ENCODE measurements at places on chromosomes 1 and 21.

GRCh38 chr1:200258447-200259375, 151.1 kb downstream of the ZNF281 start:
- DNase-seq, result peak; percentile 33

GRCh38 chr21:20883408-20883800, 114.8 kb upstream of the NCAM2 start:
- DNase-seq, result peak; percentile 8

- no peak for DNase-seq
Measured at GRCh38 chr1:59986516-59987310, 60.1 kb upstream of the CYP2J2 start.

GRCh38 chr1:210477328-210477924, 148.7 kb downstream of the HHAT start:
- peak; percentile 4 for DNase-seq

- no peak for DNase-seq
Measured at GRCh38 chr1:201753492-201753891, 75.5 kb upstream of the IPO9 start.

DNA sequence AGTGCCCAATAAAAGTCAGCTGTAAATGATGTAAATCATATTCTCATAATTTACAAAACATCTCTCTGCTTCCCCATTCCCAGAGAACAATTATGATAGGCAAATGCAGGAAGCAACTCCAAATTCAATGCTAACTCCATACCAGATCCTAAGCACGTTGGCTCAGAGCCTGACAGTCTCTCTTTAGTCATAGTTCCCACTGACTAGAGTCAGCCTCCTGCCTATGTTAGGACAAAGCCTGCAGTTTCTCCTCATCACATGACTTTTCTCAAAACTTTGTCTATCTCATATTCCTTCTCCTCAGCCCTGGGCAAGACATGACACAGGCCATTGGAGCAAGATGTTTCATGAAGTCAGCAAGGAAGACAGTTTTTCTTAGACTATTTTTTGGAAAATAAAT, 101.5 kb upstream of the COL24A1 start:
- peak; percentile 19 for DNase-seq

DNA sequence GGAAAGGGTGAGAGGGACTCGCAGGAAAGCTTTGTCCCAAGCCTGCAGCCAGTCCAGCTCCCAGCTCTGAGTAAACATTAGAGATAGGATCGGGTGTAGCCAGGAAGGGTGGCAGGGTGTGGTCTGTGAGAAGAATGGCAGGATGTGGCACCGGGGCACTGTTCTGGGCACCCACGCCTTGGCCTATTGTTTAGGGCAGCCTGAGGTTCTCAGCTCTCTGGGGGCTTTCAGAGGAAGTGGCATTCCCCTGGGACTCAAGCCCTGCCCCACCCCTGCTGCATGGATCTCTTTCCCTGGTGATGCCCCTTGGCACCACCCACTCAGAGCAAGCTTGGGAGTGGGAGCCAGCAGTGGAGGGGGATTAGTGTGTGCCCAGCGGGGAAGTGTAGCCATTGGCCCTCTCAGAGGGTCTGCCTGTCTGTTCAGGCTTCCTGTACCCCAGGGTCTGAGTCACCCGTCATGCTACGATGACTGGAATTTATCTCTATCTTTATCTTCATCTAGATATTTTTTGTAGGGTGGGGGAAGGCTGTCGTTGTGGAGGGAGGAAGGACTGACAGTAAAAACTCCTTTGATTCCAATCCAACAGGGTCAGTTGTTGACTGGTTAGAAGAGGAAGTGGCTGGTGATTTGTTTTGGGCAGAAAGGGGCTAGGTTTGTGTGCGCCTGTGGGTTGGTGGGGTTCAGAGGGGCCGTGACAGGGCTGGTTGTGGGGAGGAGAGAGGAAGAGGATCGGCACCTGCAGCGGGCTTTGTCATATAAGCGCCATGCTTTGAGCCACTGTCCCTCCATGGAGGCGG, 31.6 kb downstream of the SOX13 start:
- DNase-seq, result no peak

DNA sequence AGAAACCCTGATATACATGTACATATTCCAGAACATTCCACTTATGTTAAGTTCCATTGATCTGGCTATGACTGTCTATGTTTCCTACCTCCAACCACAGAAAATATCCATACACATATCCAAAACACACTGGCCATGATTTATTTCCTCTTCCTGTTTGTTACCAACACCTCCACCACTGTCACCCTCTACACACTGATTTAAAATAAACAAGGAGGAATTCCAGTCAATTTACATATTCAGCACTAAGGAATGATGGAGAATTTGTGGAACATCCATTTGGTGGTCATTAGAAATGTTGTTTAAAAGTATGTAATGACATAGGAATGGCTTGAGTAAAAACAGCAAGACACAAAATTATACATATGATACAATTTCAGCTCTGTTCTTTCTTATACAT, 5.5 kb upstream of the STX6 start:
- peak; percentile 46 for DNase-seq

- peak; percentile 99 for DNase-seq
Measured at GRCh38 chr21:38306433-38307141, 49.8 kb downstream of the KCNJ15 start.

DNA sequence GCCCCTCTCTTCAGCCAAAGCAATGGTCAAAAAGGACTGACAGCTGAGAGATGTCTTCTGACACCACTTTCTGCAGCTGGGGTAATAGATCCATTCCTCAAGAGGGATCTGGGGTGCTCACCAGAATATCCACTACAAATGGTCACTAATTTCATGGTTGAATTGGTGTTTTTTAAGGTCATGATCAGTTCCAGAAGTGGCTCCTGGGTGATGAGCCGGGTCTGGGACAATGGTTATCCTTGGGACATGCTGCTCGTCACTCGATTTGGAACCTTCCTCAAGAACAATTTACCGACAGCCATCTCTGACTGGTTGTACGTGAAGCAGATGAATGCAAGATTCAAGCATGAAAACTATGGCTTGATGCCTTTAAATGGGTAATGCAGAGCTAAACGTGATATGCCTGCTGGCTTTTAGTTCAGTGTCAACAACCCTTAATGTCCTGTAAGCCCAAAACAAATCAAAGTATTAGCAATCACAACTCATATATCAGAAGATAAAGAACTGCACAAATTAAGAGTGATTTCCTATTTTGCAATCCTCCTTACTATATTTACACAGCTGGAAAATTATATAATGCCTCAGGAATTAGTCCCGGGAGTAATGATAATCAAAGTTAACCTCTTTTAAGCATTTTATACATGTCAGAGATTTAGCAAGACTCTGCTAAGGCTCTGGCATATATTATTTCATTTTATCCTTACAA, 20.1 kb downstream of the FMO3 start:
- peak; percentile 76 for DNase-seq

DNA sequence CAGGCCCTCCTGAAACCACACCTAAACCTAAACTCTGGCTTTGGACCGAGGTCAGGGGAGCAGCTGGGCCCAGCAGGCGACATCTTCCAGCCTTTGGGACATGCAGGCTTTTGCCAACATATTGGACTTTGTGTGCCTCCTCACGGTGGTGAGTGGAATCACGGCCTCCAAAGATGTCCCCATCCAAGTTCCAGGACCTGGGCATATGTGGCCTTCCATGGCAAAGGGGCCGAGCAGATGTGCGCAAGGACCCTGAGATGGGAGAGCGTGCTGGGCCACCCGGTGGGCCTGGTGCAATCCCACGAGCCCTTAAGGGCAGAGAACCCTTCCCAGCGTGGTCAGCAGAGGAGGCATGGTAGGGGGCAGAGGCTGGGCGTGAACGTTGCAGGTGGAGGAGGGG, 160.8 kb upstream of the C1orf174 start:
- no peak for DNase-seq

GRCh38 chr1:234507626-234508387, 28.8 kb upstream of the TARBP1 start:
- no peak for DNase-seq

DNA sequence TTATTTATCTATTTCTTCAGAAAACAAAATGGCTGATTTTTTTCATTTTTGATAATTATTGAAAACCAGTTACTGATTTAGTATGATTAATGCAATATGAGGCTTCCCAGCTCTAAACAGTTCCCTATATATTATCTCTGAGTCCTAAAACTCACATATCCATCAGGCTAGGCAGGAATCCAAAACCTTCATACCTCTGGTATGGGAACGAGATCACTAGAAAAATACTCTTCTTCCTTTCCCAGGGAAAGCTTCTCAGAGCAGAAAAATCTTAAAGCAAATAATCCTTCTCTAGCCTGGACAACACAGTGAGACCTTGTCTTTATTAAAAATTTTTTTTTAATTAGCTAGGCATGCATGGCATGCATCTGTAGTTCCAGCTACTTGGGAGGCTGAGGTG, 42.5 kb downstream of the KDM5B start:
- DNase-seq, result peak; percentile 16

- DNase-seq, result no peak
Measured at GRCh38 chr1:203055161-203055799, 29.0 kb downstream of the PPFIA4 start.

DNA sequence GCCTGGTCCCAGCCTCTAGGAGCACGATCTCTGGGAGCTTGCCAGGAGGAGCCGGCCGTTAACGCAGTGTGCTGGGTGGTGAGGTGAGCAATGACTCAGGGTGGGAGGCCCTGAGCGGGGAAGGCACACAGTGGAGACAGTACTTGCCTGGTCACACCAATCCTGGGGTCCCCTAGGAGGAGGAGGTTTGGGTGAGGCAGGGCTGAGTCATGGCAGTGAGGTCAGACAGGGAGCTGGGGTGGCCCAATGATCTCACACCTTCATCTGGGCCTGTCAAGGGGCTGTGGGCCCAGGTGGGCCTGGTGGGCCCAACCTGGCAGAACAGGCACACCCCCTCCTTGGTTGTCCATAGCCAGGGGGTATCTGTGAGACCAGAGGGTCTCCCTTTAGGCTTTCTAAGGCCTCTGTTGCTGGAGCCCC, 8.6 kb upstream of the EDN2 start:
- peak; percentile 96 for DNase-seq

DNA sequence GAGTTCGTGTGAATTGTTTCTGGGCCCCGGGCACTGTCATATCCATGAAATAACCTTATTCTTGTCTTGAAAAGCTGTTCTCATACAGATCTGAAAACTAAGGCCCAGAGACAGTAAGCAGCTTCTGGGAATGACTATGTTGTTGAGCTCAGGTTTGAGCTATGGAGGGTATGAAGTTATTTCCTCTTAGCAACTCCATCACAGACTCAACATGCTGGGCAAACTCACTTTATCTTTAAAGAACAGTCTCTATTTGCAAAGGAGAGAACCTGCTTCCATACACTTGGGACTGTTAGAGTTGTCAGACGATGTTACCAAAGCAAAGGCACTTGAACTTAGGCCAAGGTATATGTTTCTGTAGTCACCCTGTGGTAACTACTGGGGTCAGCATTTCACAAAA, 90.0 kb downstream of the GPR88 start:
- no peak for DNase-seq

GRCh38 chr1:205287767-205288559, 33.6 kb downstream of the NUAK2 start:
- DNase-seq, result peak; percentile 33

- peak; percentile 83 for DNase-seq
Measured at GRCh38 chr1:13775459-13775858, 75.5 kb downstream of the PRDM2 start.

DNA sequence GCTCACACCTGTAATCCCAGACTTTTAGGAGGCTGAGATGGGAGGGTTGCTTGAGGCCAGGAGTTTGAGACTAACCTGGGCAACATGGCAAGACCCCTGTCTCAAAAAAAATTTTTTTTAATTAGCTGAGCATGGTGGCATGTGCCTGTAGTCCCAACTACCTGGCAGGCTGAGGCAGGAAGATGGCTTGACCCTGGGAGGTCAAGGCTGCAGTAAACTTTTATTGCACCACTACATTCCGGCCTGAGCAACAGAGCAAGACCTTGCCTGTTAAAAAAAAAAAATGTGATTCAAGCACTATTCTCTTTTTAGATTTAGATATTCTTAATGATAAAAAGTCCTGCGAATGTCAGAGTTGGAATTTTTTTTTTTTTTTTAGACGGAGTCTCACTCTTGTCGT, 102.5 kb upstream of the L1TD1 start:
- no peak for DNase-seq

GRCh38 chr1:190754666-190755065, 277.0 kb upstream of the BRINP3 start:
- DNase-seq, result peak; percentile 6

- no peak for DNase-seq
Measured at GRCh38 chr1:156368157-156368658, 803 bp upstream of the RHBG start.

DNA sequence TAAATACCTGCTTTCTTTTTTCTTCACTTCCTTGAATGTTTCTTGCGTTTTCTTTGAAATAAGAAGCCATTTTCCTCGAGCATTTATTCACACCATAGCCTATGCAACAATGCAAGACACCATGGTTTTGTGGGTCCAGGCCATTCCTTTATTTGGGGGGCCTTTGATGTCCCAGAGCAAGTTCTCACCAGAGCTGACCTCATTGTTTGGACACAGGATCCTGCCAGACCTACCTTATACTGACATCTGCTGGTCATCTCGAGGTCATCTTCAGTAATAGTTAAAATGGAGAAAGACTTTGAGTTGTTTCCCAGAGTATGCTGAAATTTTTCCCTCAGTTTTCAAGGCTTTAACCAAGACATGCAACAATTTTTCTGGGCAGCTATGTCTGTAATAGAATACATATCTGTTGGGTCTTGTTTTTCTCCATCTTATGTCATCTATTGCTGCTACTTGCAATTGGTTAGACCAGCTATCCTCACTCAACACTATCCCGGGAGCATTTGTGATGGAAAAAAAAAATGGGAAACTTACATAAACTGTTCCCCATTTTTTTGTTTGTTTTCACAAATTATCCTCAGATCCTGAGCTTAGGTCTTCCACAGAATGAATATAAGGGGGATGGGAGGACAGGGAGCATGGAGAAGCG, 34.0 kb upstream of the BACE2 start:
- peak; percentile 59 for DNase-seq

GRCh38 chr1:224780736-224781135, 148.7 kb upstream of the DNAH14 start:
- no peak for DNase-seq

DNA sequence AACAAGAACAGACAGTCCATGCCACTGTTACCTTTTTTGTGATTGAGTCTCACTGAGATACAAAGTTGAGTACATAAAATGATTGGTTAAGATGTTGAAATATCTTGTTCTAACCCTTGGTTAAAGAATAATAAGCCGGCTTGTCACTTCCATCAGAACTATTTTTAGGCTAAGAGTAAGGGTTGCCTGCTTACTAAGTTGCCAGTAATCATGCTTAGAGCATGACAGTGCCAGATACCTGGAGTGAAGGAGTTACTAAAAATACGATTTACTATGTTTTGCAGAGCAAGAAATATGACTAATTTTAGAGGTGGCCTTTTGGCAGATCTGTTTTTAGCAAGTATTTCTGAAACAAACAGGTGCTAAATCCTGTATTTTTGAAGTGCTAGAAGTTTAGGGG, 6.0 kb downstream of the HUNK start:
- no peak for DNase-seq

DNA sequence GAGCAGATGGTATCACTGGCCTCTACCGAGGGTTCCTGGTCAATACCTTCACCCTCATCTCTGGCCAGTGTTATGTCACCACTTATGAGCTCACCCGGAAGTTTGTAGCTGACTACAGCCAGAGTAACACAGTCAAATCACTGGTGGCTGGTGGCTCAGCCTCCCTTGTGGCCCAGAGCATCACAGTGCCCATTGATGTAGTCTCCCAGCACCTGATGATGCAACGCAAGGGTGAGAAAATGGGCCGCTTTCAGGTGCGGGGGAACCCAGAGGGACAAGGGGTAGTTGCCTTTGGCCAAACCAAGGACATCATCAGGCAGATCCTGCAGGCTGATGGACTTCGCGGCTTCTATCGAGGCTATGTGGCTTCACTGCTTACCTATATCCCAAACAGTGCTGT, 6.1 kb downstream of the SLC25A44 start:
- no peak for DNase-seq

GRCh38 chr1:183837062-183837461, 32.1 kb downstream of the RGL1 start:
- DNase-seq, result no peak
